ENCODE measurements at places on chromosomes 7 and 10.

- no peak for DNase-seq
Measured at GRCh38 chr10:124084708-124085107, 8.7 kb downstream of the CHST15 start.

DNA sequence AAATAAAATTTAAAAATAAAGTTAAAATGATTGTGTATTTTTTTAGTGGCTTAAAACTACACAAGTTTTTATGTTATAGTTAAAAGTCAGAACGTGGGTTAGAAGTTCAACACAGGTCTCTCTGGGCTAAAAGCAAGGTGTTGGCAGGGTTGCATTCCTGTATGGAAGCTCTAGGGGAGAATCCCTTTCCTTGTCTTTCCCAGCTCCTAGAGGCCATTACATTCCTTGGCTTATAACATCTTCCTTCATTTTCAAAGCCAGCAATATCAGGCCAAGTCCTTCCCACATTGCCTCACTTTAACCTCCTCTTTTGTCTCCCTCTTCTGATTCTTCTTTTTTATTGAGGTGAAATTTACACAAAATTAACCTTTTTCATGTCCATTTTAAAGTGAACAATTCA lies 52.4 kb upstream of the EEPD1 start:
- DNase-seq: no peak

DNA sequence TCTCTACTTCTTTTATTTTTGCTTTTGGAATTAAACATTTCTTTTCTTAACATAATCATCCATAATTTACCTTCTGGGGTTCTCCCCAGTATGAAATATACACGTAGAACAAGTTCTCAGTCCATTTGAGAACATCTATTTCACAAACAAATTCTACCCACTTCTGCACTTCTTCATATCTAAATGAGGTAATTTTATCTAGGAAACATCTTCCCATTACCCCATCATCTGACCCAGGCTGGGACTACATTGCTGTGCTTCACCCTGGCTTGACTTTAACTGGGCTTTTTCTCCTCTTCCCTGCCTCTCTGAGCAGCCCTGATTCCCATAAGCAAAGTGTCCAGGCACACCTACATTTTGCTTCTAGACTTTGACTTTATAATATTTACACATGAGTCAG lies 43.3 kb upstream of the AMPH start:
- no peak for DNase-seq

GRCh38 chr7:21383227-21384220 lies 44.4 kb upstream of the SP4 start:
- no peak for DNase-seq

DNA sequence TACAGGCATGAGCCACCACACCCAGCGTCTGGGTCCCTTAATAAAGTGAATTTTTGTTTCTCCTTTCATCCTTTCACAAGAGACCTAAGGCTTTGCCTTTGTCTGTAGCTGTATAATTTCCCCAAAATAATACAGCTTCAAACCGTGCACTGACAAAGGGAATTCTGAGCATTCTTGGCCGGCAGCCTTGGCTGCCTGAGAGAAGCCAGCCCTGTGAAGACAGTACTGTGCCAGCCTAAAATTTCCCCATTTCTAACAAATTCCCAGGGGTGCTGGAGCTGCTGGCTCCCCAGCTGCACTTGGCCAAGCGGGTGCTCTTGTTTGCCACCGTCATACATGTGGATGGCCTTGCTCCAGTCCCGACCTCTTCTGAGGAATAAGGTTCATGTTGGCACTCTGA lies 106.2 kb downstream of the ZMYND11 start:
- no peak for DNase-seq

DNA sequence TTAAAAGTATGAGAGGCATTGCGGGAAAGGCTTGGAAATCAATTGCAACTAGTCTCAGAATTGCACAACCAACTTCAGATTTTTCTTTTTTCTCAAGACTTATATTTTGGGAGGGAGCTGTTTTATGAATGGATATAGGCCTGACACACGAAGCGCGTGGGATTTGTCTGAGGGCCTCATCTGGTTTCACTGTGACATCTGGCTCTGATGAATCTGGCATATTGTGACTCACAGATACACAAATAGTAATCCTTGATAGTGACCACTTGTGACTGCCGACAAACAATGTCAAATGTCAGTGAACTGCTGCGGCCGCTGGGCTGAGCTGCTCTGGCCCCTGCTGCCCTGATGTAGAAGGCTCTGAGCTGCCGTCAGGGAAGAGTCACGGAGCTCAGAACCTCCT lies 655.1 kb downstream of the INHBA start:
- no peak for DNase-seq

DNA sequence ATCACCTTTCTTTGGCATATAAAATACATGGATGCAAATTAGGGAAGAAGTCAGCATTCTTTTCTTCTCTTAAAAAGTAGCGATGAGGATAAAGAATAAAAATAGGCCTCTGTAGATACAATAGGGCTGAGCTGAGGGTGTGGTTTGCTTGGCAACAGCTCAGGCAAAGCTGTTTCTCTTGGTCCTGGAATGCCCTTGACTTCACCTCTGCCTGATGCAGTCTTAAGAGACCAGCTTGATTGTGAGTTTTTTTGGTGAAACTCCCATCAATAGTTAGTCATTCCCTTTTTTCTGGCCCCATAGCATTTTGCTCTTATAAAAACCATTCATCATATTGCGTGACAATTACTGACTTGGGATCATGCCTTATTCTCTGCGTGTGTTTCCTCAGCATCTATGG lies 42.1 kb upstream of the MKLN1 start:
- no peak for DNase-seq

- DNase-seq: no peak
Measured at GRCh38 chr10:57506414-57507094, 761.1 kb downstream of the IPMK start.

DNA sequence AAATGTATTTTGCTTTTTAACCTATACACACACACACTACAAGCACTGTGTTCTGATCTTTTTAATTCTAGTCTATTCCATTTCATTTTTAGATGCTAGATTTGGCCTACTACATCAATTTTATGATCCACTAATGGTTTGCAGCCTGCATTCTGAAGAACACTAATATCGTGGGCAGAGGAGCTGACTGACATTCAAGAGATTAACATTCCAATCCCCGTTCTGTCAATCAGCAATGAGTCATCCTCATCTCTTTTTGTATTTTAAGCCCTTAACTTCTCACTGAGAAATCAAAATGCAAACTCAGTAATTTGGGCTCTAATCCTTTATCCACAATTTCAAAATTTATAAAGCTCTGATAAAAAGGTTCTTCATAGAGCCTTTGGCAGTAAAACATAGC lies 47.1 kb upstream of the GAD2 start:
- no peak for DNase-seq

GRCh38 chr7:107596881-107597581 lies 17.0 kb downstream of the BCAP29 start:
- no peak for DNase-seq

- peak; percentile 68 for DNase-seq
Measured at GRCh38 chr10:70815504-70816219, at the start of gene SGPL1. SGPL1 (plus strand) TSS chr10:70815948; CDS start chr10:70816854, 906 bp downstream.

DNA sequence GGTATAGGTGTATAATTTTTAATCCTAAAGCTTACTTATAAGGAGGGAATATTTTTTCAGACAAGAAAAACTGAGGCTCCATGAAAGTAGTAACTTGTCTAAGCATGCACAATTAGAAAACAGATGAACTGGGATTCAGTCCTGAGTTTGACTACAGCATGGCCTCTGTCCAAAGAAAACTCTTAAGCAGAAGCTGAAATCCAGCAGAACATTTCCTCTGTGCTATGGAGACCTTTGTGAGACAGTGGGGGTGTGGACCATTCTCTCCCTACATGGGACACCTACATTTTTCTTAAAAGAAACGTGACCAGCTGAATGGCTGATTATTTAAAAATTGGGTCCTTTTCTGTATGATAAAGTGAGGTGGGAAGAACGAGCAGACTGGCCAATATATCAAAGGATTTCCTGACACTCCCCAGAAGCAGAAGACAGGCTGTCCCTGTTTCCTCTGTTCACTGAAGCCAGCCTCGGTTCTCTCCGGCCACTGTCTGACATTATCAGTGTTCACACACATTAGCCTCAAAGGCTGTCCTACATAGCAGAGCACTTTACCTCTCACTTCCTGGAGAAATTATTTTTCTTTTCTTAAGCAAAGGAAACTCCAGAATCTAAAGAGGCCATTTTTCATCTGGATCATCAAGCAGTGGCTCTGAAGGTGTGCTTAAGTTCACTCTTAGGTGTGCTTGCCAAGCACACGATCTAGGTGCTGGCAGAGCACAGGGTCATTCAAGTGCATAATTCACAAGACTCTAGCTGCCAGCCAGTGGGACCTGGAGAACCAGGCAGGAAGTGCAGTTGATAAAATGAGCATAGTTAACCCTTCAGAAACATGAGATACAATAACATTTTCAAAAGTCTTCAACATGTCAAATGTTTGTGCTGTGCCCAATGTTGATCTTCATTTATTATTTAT lies 40.4 kb upstream of the KIAA1217 start:
- no peak for DNase-seq

DNA sequence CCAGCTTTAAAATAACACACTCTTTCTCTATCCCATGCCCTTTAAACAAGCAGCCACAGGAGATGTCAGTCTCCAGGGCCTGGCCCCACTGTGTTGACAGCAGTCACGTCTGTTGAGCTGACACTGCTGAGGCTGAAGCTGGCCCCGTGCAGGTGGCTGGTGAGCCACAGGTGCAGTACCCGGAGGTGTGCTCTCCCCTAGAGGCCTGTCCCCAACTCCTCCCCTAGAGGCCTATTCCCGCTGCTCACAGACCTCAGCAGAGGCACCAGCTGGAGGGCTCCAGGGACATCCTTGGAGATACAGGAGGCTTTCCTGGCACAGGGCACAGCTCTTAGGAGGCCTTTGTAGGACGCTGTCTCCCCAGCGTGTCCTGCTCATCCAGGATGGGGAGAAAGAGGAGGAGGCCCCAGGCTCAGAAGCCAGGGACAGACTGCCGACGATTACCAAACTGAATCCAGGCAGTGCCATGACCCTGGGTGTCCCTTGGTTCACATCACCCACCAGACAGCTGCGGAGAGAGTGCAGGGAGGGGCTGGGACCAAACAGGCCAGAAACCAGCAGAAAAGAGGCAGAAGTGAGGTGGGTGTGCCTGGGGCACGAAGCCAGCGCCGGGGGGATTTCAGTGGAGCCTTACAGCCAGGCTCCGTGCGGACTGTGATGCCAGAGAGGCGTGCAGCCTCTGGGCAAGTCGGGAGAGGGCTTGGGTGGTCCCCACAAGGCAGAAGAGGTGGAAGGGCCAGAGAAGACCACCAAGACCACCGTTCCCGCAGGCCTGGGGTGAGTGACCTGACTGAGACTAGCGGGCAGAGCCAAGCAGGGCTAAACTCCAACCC lies 18.5 kb upstream of the TTYH3 start:
- no peak for DNase-seq

- no peak for DNase-seq
Measured at GRCh38 chr7:117350027-117350426, 27.2 kb upstream of the WNT2 start.

DNA sequence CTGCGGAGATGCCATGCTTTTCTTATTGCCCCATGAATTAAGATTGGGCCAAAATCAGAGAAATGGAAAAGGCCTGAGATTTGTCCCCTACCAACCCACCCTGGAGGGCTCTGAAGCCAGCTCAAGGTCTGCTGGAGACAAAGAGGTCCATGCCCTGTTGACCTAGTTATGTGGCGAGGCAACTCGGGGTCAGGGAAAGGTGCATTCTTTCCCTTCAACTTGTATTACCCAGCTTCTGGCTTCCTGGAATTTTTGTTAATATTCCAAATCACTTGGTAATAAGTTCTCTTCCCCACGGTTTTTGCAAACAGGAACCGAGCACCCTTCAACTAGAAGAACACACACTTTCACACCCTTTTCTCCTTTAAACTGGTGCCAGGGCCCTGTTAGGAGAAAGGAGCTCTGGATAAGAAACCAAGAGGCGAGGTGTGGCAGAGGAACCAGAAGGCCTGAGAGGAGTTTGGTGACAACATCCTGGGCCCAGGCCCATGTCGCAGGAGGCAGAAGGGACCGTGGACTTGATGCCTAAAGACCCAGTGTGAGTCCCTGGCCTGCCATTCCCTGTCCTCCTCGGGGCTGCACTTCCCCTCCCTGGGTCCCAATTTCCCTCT lies 12.5 kb upstream of the SFRP5 start:
- DNase-seq: no peak

- DNase-seq: no peak
Measured at GRCh38 chr7:139842401-139843210, 13.5 kb downstream of the TBXAS1 start.

GRCh38 chr10:122504610-122504950 lies 43.2 kb downstream of the HTRA1 start:
- DNase-seq: no peak

GRCh38 chr10:24501056-24501711 lies 222.5 kb downstream of the ARHGAP21 start:
- DNase-seq: no peak

GRCh38 chr7:151491859-151492258 lies 27.8 kb downstream of the RHEB start:
- no peak for DNase-seq

GRCh38 chr10:6221971-6222751 lies 19.4 kb downstream of the PFKFB3 start:
- no peak for DNase-seq

GRCh38 chr10:19048489-19048888 lies at the start of gene MALRD1:
MALRD1 (plus strand) TSS chr10:19048801; CDS start chr10:19048939, 138 bp downstream.
- no peak for DNase-seq

- no peak for DNase-seq
Measured at GRCh38 chr7:105315357-105315756, 73.4 kb downstream of the SRPK2 start.

DNA sequence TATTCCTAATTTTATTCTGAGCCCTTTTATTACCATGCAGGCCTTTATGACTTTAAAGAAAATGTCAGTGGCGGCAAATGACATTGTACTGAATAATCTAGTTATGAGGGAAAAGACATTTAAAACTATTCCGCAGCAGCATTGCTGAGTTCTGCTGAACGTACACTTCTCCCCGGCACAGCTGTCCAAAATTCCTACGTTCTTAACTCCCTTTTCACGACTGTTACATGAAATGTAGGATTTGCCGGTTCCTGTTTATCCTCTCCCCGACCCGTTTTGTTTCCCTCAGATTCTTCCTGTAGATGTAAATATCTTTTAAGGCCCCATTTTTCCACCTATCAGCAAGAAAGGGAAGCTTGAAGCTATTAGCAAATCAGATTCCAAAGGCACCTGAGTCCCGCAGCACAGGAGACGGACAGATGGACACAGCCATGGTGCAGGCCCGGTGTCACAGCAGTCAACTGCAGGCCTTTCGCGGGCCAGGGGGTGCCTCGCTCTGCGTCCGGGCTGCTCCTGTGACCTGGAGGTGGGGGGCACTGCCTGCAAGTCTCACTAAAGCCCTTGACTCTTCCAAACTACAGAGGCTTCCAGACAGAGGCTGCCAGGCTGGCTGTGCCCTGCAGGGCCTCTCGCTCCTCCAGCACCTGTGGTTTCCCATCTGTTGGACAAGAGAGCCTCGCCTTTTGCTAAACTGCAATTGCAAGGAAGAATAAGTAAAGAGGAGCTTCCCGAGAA lies 485.0 kb upstream of the MGMT start:
- no peak for DNase-seq

- no peak for DNase-seq
Measured at GRCh38 chr7:42407833-42408232, 170.8 kb upstream of the GLI3 start.

GRCh38 chr7:104135760-104136558 lies 71.9 kb downstream of the ORC5 start:
- no peak for DNase-seq

GRCh38 chr10:79431891-79432831 lies 13.3 kb downstream of the ZCCHC24 start:
- no peak for DNase-seq
